ENCODE measurements at places on chromosomes 3 and 15.

GRCh38 chr3:9064850-9065249 is 101.6 kb upstream of the RAD18 start:
- peak; percentile 26 for DNase-seq

DNA sequence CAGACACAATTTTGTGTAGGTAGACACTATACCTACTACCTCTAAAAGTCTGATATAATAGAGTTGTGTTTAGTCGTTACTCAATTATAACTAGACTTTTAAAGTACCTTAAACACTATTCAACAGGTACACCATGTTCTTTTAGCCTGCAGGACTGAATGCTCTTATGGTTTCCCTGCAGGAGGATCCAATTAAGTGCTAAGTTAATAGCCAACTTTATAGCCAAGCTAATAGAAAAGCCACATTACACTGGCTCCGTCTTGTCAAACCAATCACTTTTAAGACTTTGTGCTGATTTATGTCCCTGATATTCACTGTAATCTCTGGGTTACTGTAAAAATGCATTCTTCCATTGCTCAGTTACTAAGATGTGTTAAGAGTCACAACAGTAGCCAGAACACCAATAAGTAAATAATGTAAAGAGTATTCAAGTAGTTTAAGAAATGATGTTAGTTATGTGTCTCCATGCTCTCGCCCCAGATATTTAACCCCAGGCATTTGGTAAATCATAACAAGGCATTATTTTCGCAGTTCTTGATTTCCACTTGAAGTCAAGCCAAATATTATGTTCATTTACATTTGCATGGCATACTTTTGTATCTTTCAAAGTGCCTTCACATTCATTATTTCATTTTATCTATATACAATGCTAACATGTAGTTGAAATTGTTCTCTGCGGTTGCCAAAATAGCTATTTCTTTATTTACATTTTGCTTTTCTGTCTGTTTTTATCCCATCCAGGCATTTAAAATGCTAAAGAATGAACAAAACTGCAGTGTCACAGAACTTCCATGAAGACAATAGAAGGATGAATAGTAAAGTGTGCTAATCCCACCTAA is 42.7 kb upstream of the AP4E1 start:
- no peak for DNase-seq

DNA sequence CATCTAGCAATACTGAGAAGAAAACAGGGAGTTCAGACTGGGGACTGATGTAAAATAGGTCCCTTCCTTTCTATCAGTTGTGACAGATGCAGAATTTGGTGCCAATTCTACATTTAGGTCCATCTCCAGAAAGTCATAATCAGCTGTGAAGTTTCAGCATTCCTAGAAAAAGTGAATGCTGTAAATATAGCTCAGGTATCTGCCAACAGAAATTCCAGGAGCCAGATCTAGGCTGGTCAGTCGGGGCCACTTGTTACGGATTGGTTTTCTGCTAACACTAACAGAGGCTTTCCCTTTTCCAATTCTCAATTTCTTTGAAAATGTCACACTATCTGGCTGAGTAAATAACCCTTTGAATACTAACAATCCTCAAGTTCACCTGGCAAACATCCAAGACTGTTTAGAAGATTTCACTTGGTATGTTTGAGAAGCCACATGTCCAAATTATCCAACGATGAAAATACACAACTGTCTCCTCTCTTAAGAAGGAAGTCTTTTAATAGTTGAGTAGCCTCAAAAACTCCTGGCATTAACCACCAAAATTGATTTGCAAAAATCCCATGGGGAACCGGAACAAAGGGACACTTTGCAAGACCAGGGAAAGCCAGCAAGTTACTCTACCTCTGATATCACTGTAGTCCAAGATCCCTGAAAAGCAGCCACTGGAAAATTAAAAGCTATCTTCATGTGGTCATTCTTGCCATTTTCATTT is 222.3 kb downstream of the ZMAT3 start:
- DNase-seq = no peak

GRCh38 chr3:183275418-183275817 is 22.4 kb downstream of the B3GNT5 start:
- DNase-seq = no peak

DNA sequence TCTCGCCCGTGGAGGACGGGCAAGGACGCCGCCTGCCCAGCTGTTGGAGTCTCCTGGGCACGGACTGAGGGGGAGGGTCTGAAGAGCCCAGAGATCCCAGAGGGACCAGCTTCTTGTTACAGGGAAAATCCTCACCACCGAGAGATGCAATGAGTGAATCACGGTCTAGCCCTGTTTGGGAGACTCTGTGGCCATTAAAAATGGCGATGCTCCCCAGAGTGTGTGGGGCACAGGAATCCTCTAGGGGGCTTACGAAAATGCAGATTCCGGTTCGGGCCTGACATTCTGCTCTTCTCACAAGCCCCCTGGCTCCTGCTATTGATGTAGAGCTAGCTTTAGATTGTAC is 35.5 kb upstream of the EPHB3 start:
- DNase-seq = no peak

DNA sequence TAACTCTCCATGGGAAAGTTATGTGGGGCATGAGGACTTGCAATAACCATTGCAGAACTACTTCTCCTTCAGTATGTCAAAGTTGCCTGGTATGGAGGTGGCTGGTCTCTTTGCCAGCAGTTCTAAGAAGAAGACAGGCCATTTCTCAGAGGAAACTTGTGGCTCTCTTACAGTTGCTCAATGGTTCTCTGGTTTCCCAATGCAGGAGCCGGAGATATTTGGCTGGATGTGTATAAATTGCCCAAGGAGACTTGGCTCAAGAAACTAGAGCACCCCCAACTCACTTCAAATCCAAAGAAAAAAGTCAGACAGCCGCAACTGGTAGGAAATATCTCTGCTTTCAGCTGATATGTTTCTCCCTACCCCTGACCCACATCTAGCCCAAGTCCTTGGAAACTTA is 24.2 kb downstream of the WDR93 start:
- no peak for DNase-seq

DNA sequence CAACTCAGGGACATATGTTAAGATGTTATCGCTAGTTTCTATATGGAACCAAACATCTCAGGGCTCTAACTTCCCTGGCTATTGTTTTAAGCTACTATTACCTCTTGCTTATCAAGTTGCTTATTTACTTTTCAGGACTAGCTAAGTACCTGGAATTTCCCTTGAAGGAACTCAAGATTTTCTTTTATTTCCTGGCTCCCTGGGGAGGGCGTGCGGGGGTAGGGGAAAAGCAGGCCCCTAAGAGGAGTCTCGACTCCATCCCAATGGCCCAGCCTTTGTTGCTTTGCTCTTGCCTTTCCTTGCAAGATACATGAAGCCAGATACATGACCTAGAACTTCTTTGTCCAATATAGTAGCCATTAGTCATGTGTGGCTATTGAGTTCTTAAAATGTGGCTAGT is 76.9 kb upstream of the STXBP5L start:
- no peak for DNase-seq

DNA sequence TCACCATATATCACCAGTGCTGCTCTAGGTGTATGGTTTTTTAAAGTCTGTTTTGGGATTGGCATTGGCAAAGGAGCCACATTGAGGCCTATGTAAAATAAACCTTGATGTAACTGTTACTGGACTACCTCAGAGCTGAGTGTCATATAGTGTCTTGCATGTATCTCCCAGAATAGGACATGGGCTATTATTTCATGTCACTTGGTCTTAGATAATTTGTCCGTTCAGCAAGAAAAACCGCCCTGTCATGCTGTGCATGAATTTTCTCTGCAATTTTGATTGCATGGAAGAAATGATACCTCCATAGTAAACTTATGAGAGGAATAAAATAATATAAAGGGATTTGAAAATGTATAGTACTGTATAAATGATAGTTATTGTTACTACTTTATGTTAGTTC is 59.6 kb downstream of the RNF13 start:
- no peak for DNase-seq

DNA sequence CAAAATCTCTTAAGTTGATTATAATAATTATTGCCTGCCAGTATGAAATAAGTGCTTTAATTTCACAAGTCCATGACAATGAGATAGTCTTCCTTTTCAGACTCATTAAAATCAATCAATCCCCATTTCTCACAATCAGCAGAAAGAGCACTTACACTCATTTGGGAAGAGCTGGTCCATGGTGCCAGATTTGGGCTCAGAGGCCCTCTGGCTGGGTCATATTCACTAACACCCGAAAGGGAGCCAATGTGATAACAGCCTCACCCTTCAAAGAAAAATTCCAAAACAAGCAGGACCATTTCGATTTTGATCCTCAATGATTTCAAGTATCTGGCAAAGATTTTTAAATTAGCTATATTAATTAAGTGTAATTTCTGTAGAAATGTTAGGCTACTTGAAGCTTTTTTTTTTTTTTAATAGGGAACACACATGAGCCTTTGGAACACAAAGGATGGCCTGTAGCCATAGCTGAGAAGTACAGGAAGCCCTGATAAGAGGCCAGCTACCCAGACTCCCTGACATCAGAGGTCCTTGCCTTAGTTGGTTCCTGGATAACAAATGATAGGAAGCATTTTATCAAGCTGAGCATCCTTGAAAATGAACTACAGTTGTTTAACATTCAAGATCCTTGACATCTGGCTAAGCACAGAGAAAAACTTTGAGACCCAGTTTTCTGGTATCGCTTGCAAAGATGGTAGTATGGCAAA is 17.1 kb downstream of the MCF2L2 start:
- DNase-seq = no peak

GRCh38 chr3:78872195-78872594 is 895.6 kb downstream of the ROBO1 start:
- no peak for DNase-seq

- DNase-seq = no peak
Measured at GRCh38 chr15:58444056-58444455, 12.3 kb downstream of the LIPC start.

- DNase-seq = no peak
Measured at GRCh38 chr3:10170915-10171478, 6.3 kb downstream of the IRAK2 start.
